ENCODE measurements at places on chromosomes 4 and X.

- no peak for DNase-seq
These were observed 73.2 kb upstream of the VCX2 start for GRCh38 chrX:8244301-8244700.

DNA sequence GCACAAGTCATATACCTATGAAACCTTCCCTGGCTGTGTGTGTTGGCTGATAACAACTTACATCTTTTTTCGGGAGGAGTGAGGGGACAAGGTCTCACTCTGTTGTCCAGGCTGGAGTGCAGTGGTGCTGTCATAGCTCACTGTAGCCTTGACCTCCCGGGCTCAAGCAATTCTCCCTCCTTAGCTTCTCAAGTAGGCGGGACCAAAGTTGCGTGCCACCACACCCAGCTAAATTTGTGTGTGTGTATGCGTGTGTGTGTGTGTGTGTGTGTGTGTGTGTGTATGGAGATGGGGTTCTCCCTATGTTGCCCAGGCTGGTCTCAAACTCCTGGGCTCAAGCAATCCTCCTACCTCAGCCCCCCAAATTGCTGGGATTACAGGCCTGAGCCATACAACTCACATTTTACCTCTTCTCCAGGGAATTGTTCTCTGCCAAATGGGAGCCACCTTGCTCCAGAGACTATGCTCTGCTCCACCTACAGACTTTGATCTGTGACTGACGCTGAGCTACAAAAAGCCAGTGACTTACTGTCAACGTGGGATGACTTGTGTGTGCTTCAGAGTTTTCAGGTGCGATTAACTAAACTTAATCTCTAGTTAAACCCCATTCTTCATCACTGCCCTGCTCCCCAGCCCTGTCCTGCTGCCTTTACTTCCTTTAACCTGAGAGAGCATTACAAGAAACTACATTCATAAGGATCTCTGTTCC, 2.0 kb upstream of the BEX4 start:
- no peak for DNase-seq

GRCh38 chr4:117549524-117549923, 464.1 kb upstream of the TRAM1L1 start:
- no peak for DNase-seq

DNA sequence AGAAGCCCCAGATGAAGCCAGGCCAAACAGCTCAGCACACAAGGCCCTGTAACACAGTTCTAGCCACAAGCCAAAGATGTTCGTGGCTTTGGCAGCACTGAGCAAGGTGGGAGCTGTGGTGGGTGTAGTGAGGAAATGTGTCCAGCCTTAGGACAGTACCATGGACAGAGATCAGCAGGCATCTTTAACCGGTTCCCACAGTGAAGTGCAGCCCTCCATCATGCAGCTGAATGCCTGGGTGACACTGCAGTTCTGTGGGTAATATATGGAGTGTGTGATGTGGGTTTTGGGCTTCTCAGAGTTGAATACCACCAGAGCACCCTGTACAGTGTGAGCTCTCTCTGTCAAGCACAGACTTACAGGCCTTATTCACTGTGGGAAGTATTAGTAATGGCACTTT, 6.0 kb upstream of the NEXMIF start:
- DNase-seq: no peak

- DNase-seq: no peak
These were observed 59.1 kb downstream of the FREM3 start for GRCh38 chr4:143641361-143641760.

- no peak for DNase-seq
These were observed 110.8 kb upstream of the H2AZ1 start for GRCh38 chr4:100060765-100061416.

DNA sequence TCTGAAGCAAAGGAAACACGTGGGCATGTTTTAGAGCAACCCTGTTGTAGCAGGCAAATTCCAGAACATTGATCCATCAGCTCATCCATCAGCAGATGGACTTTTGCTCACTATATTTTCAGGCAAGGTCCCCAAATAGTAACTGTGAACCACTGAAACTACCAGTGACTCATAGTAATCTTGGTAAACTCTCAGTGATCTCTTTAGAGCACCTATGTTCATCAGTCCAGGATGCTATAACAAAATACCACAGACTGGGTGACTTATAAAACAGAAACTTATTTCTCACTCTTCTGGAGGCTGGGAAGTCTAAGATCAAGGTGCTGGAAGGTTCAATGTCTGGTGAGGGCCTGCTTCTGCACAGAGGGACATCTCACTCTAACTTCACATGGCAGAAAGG, 28.9 kb upstream of the BTC start:
- no peak for DNase-seq

DNA sequence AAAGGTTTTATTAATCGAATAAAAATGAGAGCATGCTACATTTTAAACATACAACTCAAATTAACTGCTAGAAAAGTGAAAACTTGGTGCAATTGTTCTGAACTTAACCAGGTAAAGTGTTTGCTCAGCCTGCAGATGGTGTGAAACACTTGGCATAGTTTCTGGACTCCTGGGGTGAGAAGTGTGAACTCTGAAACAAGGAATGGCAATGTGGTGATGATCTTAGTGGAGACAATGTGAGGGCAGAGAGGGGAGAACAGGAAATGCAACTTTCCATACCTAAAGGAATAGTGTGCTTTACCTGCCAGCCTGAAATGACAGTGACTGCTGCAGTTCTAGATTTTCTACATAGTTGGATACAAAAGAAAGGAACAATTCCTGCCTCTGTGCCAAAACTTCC, 57.4 kb downstream of the CCSER1 start:
- no peak for DNase-seq

- no peak for DNase-seq
These were observed 88.6 kb downstream of the SHROOM3 start for GRCh38 chr4:76523593-76523992.

- no peak for DNase-seq
These were observed 1981.9 kb upstream of the TENM3 start for GRCh38 chr4:180261346-180261745.

DNA sequence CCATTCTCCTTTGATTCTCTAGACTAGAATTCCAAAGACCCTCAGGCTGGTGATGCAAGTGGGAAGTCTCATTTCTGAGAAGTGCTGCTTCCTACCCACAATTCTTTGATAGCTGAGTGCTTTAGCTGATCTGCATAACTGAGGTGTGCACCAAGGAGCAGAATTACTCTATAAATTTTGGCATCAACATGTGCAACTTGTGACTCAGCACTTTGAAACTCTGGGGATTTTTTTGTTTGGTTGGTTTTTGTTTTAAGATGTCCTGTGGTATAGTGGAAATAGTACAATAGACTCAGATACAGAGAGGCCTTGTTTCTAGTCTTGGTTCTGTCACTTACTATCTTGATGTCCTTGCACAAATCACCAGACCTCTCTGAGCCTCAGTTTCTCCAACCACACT, 148.4 kb downstream of the AR start:
- DNase-seq: no peak

- DNase-seq: no peak
These were observed 507 bp downstream of the LIN54 start for GRCh38 chr4:83010111-83010521.

GRCh38 chrX:133511041-133511440, 95.8 kb upstream of the GPC4 start:
- no peak for DNase-seq

DNA sequence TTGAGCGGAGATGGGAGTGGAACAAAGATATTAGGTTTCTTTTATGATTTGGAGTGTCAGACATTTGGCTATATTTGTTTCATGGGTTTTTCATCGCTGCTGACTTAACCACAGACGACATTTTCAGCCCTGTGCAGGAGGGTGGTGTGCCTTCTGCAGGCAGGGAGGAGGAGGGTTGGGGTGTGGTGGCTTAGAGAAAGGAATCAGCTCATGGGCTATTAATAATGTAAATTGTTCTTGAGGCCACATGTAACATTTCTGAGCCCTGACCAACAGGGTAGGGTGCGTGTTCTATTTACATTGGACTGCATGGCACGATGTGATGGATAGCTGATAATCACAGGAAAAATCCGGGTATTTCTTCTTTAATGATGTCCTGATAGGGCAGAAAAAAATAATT, 67.6 kb downstream of the POLA1 start:
- DNase-seq: no peak

- DNase-seq: no peak
These were observed 8.8 kb downstream of the TMEM150C start for GRCh38 chr4:82553020-82553419.

GRCh38 chr4:140641105-140641555, 72.4 kb upstream of the UCP1 start:
- DNase-seq: no peak

GRCh38 chrX:43631841-43632240, 24.3 kb upstream of the MAOA start:
- DNase-seq: no peak

DNA sequence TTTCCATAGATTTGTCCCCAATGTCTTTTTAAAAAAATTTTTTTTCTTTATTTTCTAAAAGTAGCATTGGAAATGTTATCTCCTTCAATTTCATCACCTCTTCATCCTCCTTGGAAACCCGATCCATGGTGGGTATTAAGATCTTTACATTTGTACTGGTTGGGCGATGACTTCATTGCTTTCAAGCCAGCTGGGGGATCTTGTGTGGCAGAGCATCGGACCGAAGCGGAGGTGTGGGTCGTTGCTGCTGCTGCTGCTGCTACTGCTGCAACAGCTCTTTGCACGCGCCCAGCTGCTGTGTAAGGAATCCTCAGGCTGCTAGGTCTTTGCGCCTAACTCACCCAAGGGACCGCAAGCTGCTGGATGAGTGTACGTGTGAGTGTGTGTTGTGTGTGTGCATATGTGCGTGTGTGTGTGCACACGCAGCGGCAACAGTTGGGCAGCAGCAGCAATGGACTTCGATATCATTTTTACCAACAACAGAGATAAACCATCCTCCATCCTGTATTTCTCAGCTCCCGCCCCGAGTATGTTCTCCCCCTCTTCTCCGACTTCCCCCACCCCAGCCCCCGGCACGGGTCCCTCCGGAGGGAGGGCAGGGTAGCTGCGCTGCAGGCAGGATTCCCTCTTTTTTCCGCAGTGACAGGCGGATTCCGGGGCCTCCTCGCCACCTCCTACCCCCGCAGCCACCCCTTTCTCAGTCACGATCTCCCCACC, 768 bp upstream of the CDKL5 start:
- DNase-seq: no peak

- no peak for DNase-seq
These were observed 120.7 kb downstream of the NKX6-1 start for GRCh38 chr4:84378356-84378755.

GRCh38 chrX:32562261-32562660, 649.1 kb downstream of the DMD start:
- DNase-seq: no peak

DNA sequence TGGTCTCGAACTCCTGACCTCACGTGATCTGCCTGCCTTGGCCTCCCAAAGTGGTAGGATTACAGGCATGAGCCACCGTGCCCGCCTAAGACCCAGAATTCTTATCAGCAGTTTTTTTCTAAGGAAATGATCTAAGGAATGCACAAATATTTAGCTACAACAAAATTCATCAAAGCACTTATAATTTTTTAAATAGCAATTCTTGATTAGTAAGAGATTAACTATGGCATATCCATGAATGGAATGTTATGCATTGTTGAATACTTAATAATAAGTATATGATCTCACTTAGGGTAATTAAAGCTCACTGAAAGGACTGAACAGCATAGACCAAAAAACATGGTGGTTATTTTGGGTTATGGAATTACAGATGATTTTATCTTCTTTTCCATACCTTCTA, 18.4 kb downstream of the CENPU start:
- DNase-seq: no peak

DNA sequence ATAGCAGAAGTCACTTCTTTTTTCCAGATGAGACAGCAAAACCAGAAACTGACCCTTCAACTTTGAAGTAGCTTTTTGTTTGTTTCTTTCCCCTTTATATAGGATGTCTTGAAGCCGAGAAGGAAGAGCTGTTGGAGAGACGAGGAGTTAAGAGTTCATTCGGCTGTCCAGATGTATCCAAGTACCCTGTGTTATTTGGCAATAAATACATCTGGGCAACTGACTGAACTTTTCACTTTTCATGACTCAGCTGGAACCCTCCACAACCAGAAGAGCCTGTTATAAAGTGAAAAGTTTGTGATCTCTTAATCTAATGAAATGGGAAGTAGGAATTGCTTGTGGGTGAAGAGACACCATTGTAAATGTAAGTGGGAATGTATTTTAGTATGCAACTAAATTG, 131.2 kb downstream of the HTR2C start:
- no peak for DNase-seq

DNA sequence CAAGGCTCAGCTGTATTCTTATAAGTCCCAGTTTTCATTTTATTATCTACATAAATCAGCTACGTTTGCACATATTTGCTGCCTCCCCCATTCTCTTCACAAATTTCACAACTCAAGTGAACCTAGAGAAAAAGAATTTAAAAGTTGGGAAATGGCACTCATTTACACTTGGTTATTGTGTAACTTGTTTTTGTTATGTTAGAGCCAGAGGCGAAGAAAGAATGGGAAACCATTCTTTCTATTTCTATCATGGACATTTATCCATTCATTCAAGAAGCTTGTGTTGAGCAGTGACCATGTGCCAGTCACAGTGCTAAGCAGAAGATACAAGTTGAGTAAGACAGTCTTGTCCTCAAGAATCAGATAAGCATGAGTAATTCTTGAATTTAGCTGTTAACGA, 13.5 kb downstream of the LIAS start:
- DNase-seq: no peak

DNA sequence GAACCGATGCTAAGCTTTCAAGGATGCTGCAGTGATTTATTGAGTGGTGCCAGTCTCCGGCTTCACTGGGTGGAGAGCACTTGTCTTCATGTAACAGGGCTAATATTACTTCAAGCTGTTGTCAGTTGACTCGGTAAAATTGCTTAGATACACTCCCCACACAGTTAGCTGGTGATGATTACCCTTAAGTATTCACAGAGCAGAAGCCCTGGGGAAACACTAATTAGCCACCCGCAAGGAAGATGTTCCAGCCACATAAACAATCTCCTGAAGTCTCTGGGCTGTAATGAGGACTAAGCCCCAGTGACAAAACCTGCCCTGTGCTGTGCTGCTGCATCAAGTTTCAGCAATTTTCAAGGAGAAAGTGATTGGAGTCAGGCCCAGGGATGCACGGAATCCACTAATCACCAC, 37.3 kb upstream of the GK2 start:
- DNase-seq: no peak

- no peak for DNase-seq
These were observed 40.1 kb downstream of the WWC2 start for GRCh38 chr4:183139058-183139750.

GRCh38 chr4:46397394-46397793, 7.5 kb upstream of the GABRA2 start:
- no peak for DNase-seq
